Activated naive CD8-positive, alpha-beta T cell treated with anti-CD3 and anti-CD28 coated beads, Interleukin-2, amount 50 U/mL, for 24 hours (primary cell): ENCODE measurements at places on chromosomes 3 and 15.

GRCh38 chr3:186502138-186502948, 41.8 kb downstream of the CRYGS start:
- no peak overlapping the region for H3K27ac ChIP-seq
- H3K27me3 ChIP-seq: peaks cover 4% of the 10 kb centered on the region
- no peak for DNase-seq
- H3K4me1 ChIP-seq: peaks cover 23% of the 10 kb centered on the region
- no peaks in the 10 kb centered on the region for H3K36me3 ChIP-seq

DNA sequence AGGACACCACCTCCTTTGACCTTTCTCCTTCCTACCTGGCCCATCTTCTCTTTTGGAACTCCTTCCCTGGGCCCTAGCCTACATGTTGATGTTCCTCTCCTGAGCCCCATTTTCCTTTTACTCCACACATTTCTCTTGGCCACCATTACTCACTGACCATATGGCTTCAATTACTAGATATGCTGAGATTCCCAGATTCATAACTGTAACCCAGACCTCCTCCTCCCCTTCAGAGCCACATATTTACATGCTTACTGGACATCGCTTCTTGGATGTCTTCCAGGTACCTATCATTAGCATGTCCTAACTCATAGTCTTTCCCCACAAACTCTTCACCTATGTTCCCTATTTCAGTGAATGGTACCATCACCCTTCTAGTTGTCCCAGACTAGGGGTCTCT, 24.4 kb upstream of the TRIM59 start:
- no peak overlapping the region for H3K4me3 ChIP-seq
- H3K4me1 ChIP-seq: no peaks in the 10 kb centered on the region
- H3K27me3 ChIP-seq: peaks cover 11% of the 10 kb centered on the region
- peaks cover 7% of the 10 kb centered on the region for H3K36me3 ChIP-seq

- H3K27ac ChIP-seq: no peak overlapping the region
- H3K27me3 ChIP-seq: peaks cover 1% of the 10 kb centered on the region
- no peaks in the 10 kb centered on the region for H3K4me1 ChIP-seq
- no peak for DNase-seq
- no peak overlapping the region for H3K4me3 ChIP-seq
These were observed 326.2 kb downstream of the RYR3 start for GRCh38 chr15:33636958-33637357.

DNA sequence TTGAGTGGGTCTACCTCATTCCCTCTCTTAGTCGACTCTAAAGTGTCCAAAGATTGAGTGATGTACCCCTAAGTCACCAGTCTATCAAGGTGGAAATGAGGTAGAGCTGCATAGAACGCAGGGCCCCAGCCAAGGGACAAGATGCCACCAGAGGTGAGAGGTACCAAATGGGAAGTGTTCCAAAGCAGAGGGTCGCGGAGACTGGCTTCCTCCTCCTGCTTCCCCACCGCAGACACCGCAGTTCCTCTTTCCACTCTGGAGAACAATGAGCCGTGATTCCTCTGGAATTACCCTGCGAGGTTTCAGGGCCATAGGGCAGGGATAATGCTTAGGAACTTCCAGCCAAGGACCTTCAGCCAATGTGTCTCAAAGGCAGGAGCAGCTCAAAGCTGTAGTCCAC, 55.8 kb downstream of the DAPK2 start:
- H3K36me3 ChIP-seq: no peaks in the 10 kb centered on the region
- DNase-seq: no peak
- no peak overlapping the region for H3K27ac ChIP-seq
- H3K4me3 ChIP-seq: no peak overlapping the region
- H3K4me1 ChIP-seq: peaks cover 23% of the 10 kb centered on the region

- H3K4me1 ChIP-seq: no peaks in the 10 kb centered on the region
- peaks cover 4% of the 10 kb centered on the region for H3K27me3 ChIP-seq
These were observed 108.8 kb downstream of the FBN1 start for GRCh38 chr15:48536681-48537091.

- H3K4me3 ChIP-seq: no peak overlapping the region
- no peaks in the 10 kb centered on the region for H3K36me3 ChIP-seq
- H3K4me1 ChIP-seq: no peaks in the 10 kb centered on the region
These were observed 270.2 kb downstream of the CADM2 start for GRCh38 chr3:85228966-85229365.

GRCh38 chr3:29346828-29347227, 66.0 kb downstream of the RBMS3 start:
- no peak for DNase-seq
- H3K4me3 ChIP-seq: no peak overlapping the region
- H3K4me1 ChIP-seq: no peaks in the 10 kb centered on the region
- H3K36me3 ChIP-seq: no peaks in the 10 kb centered on the region

- no peaks in the 10 kb centered on the region for H3K4me1 ChIP-seq
- H3K27ac ChIP-seq: no peak overlapping the region
- no peaks in the 10 kb centered on the region for H3K36me3 ChIP-seq
These were observed 495.6 kb downstream of the IL5RA start for GRCh38 chr3:2614578-2614977.

GRCh38 chr3:181921220-181921619, 209.5 kb downstream of the SOX2 start:
- DNase-seq: no peak
- H3K27me3 ChIP-seq: no peaks in the 10 kb centered on the region
- no peak overlapping the region for H3K4me3 ChIP-seq
- peak overlapping the region; percentile 17 for H3K27ac ChIP-seq
- no peaks in the 10 kb centered on the region for H3K36me3 ChIP-seq
- no peaks in the 10 kb centered on the region for H3K4me1 ChIP-seq

GRCh38 chr3:43618142-43618541, 3.7 kb downstream of the ANO10 start:
- H3K36me3 ChIP-seq: no peaks in the 10 kb centered on the region
- no peaks in the 10 kb centered on the region for H3K27me3 ChIP-seq

DNA sequence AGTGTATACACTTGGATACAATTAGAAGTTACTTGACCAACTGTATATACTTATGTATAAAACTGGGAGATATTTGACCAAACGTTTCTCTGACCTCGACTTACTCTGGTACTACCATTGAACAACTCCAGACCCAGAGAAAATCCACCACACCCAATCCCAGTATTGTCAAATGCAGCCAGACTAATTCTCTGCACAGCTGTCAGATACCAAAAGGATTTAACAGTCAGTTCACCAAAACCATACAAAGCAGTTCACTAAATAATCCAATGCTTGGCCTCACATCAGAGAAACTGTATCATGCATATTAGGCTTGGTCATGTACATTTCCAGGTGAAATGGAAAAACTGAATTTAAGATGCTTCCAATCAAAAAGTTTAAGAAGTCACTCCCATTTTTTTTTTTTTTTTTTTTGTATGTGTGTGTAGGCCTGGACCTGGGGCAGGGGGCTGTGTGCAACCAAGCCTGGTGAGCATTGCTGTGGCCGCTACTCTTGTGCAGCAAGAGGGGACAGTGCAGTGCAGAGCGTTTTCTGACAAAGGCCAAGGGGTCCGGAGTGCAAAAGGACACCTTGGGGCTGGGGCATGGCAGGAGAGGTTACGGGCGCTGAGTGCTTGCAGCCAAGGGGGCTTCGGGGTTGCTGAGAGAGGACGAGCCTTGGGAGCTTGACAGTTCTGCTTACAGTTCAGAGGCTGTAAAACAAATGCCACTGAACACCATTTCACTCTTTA, 1.4 kb downstream of the TOMM70 start:
- H3K27ac ChIP-seq: peak overlapping the region; percentile 86
- peaks cover 74% of the 10 kb centered on the region for H3K4me1 ChIP-seq
- no peaks in the 10 kb centered on the region for H3K27me3 ChIP-seq

DNA sequence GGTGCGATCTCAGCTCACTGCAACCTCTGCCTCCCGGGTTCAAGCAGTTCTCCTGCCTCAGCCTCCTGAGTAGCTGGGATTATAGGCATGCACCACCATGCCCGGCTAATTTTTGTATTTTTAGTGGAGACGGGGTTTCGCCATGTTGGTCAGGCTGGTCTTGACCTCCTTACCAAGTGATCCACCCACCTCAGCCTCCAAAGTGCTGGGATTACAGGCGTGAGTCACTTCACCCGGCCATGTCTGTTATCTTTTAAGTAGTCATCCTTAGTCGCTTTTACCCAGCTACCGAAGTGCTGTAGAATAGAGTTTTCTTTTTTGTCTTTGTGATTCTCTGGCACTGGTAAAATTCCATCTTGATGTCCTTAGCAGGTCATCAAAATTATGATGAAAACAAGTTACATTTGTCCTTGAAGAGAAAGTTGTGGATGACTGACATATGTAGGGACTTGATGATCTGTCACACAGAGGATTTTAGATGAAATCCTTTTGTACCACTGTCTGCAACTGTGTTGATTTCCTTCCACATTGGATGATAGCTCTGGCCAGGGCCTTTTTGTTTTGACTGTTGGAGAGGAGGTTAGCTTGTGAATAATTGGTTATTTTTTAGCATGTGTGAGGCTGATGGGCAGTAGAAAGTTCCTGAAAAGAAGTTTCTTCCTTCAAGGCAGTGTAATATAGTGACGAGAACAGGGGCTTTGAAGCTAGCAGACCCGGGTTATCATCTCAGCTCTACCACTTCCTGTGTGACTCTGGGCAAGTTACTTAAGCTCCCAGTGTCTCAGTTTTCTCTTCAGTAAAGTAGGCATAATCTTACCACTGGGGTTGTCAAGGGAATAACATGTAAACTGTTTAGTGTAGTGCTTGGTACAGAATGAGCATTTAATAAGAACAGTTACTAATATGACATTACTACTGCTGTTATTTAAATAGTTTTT, 18.8 kb downstream of the ATG7 start:
- peaks cover 60% of the 10 kb centered on the region for H3K4me1 ChIP-seq
- H3K4me3 ChIP-seq: peak overlapping the region; percentile 43
- no peak for DNase-seq
- H3K36me3 ChIP-seq: peaks cover 51% of the 10 kb centered on the region
- peak overlapping the region; percentile 96 for H3K27ac ChIP-seq
- no peaks in the 10 kb centered on the region for H3K27me3 ChIP-seq

DNA sequence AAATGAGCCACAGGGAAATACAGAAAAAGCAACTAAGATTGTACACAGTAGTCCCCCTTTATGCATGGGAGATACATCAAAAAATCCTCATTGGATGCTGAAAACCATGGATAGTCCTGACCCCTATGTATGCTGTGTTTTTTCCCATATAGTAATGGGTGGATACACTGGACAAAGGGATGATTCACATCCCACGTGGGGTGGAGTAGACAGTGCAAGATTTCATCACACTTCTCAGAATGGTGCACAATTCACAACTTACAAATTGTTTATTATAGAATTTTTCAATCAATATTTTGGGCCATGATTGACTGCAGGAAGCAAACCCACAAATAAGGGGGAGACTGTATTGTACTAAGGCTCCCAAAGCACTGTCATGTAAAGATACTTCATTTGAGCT, 224.4 kb upstream of the STRIT1 start:
- no peaks in the 10 kb centered on the region for H3K36me3 ChIP-seq
- H3K4me1 ChIP-seq: no peaks in the 10 kb centered on the region
- H3K4me3 ChIP-seq: no peak overlapping the region
- H3K27ac ChIP-seq: no peak overlapping the region
- H3K27me3 ChIP-seq: no peaks in the 10 kb centered on the region

GRCh38 chr3:37974121-37975083, 16.2 kb upstream of the VILL start:
- peak; percentile 73 for DNase-seq
- no peak overlapping the region for H3K27ac ChIP-seq
- no peaks in the 10 kb centered on the region for H3K27me3 ChIP-seq
- H3K4me3 ChIP-seq: no peak overlapping the region

DNA sequence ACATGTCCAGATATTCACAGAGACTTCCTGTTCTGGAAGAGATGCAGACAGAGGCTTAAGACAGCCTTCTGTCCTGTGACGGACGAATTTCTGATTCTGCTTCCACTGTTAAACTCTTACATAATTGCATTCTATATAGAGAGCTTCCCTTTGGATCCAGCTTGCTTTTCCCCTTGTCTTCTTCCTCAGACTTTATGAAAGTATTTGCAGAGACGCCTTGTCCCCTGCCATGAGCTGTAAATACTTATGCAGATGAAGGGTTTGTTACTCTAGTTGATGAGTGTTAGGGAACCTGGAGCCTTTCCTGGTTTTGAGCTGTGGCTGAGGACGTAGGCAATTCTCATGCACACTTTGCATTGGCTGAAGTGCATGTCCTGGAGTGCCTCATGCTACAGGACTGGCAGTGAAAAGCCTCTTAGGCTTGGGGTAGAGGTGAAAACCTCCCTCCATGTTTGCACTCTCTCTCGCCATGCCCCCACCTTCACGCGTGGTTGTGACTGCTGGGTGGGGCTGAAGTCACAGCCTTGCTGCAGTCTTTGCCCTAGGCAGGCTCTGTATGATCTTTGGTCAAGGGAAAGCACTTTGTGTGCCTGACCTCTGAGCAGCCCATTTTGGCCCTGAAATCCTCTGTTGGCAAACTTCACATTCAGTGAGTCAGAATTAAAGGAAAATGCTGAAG, 286.6 kb downstream of the PTPRG start:
- no peaks in the 10 kb centered on the region for H3K27me3 ChIP-seq
- no peak overlapping the region for H3K27ac ChIP-seq
- H3K4me1 ChIP-seq: no peaks in the 10 kb centered on the region
- no peak overlapping the region for H3K4me3 ChIP-seq
- H3K36me3 ChIP-seq: no peaks in the 10 kb centered on the region

DNA sequence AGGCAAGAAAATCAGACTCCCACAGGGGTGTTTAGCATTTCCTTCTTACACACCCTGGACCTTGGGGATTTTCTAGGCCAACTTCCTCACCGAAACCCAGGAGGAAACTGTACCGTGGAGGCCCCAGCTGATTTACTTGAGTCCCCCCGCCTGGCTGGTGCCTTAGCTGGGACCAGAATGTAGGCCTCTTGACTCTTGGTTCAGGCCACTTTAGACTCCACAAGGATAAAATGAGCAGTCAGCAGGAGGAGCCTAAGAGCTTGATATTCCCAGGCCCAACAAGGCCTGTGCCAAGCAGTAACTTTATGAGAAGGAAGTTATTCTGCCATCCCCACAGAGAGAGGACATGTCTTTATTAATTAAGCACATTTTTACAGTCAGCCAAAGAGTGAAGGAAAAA, 4.6 kb upstream of the APBA2 start:
- H3K4me3 ChIP-seq: no peak overlapping the region
- H3K36me3 ChIP-seq: no peaks in the 10 kb centered on the region
- peaks cover 2% of the 10 kb centered on the region for H3K27me3 ChIP-seq
- no peak for DNase-seq

DNA sequence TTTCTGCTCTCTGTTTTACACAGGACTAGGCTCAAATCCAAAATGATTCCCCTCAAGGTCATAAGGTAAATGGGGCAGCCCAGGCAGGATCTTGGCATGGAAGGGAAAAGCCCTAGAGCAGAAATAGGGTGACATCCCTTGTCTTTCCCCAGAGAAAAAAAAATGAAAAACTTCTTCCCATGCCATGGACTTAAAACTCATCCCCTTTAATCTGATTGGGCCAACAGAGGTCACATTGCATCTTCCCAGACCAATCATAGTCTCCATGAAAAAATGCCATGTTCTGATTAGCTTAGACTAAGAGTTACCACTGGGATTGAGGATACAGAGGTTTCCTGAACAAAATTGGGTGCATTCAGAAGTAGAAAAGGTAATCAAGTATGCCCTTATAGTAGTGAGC, 241.3 kb upstream of the LRTM1 start:
- no peak for DNase-seq
- H3K27me3 ChIP-seq: no peaks in the 10 kb centered on the region
- H3K36me3 ChIP-seq: no peaks in the 10 kb centered on the region

GRCh38 chr15:94001255-94001801, 230.0 kb upstream of the MCTP2 start:
- H3K4me3 ChIP-seq: no peak overlapping the region
- no peaks in the 10 kb centered on the region for H3K36me3 ChIP-seq
- H3K27ac ChIP-seq: no peak overlapping the region
- H3K4me1 ChIP-seq: no peaks in the 10 kb centered on the region

- no peaks in the 10 kb centered on the region for H3K36me3 ChIP-seq
- H3K4me1 ChIP-seq: peaks cover 4% of the 10 kb centered on the region
- peaks cover 35% of the 10 kb centered on the region for H3K27me3 ChIP-seq
- DNase-seq: no peak
- H3K4me3 ChIP-seq: no peak within 1 kb of the TSS
These were observed at the start of gene RASL12 for GRCh38 chr15:65067645-65068402. TSS of gene RASL12 (minus strand) at chr15:65067991. CDS start at chr15:65067835, 156 bp downstream.
